ENCODE measurements at places on chromosomes 6 and 20.

DNA sequence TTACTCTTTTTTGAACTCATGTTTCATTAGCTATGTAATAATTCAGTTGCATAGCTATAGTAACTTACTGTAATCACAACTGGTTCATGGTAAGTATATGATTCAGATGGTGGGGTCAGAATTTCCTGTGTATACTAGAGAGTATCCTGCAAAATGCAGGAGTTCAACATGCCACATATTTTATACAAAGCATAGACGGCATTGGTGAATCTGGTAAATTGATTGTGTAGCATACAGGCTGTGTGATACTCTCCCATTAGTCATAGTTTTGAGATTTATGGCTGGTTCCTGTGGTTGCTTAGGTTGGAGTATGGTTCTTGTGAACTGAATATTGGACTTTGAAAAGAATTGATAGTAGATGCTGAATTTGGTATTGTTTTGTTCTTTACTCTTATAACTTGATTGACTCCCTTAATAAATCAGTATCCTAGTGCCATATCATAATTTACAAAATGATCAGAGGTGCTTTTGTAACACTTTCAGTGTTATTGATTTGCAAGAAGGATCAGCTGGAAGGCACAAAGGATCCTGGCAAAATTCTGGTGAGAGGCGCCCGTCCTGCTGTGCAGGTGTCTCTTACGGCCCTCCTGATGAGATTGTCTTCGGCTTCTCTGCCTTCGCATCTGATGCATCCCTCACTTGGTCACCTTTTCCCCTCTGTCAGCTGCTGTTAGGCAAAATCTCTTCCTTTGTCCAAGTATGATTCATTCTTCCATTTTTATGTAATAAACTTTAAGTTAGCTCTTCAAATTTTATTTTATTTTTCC is 22.6 kb downstream of the SNX9 start:
- no peak for DNase-seq

- no peak for DNase-seq
Observed at GRCh38 chr6:80094017-80094416, 12.5 kb upstream of the BCKDHB start.

DNA sequence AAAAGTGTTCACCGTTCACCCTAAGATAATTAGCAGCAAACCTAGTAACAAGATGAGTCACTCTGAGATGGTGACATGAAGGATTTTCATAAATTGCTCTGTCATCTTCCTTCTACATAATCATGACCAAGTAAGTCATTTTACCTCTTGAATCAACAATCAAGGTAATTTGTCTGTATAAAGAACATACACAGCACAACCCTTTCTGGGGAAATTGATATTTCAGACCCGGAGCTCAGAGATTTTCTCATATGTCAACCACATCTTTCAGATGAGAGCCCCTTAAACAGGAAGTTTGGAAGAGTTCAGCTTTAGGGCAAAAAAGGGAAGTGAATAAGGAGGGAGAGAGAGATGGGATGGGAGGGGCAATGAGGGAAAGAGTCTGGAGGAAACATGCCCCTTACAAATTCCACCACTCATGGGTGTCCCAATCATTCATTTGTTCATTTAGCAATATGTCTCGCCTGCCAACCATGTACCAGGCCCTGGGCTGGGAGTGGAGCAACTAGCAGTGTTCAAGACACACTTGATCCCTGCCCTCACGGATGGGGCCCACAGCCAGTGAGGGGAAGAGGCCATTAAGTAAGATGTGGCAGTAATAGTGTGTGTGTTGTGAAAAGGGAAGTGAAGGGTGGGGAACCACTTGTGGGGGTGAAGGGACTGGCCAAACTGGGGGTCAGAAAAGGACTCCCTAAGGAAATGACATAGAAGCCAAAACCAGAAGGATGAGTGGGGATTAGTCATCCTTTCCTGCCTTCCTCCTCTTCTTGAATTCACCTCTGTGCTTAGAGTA is 190.9 kb downstream of the MAFB start:
- DNase-seq = no peak

DNA sequence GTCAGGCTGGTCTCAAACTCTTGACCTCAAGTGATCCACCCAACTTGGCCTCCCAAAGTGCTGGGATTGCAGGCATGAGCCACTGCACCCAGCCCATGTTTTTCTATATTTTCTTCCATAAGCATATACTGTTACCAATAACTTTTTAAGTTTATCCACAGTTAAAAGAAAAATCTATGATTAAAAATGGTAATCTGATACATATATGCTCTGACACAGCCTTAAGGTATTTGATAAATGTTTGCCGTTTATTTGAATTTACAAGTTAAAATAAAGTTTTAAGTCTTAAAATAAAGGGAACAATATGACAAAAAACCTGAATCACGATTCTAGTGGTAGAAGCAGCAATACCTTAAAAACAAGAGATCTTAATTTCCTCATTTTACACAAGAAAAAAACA is 5.2 kb downstream of the STK38 start:
- no peak for DNase-seq

GRCh38 chr6:31299511-31299910 is 27.6 kb upstream of the HLA-C start:
- DNase-seq = no peak

DNA sequence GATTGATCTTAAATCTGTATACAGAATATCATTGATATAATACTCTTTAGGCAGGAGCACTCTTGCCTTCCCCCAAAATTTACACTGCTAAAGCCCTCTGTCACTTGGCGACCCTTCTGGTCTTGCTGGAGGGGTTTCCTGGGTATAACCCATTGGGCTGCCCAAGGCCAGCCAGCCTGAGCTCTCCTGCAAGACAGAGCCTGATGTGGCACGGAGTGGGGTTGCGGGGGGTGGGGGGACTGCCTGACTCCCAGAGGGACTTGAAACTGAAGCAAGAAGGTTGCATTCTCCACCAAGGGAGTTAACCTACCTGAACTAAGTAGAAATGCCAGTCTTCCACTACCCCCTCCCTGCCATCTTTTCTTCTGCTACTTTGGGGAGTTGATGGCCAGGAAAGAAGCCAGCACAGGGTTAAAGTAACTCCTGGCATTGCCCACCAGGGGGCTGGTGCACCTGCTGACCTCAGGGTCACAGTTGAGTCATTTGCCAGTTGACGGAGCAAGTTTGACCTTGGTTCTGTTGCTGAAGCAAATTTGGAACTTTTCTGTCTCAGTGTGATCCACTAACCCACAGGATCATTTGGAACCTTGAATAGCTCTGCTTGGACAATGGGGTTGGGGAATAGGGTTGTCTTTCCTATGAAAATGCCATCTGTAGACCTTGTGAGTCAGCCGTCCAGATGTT is 79.4 kb downstream of the ASXL1 start:
- DNase-seq = no peak

DNA sequence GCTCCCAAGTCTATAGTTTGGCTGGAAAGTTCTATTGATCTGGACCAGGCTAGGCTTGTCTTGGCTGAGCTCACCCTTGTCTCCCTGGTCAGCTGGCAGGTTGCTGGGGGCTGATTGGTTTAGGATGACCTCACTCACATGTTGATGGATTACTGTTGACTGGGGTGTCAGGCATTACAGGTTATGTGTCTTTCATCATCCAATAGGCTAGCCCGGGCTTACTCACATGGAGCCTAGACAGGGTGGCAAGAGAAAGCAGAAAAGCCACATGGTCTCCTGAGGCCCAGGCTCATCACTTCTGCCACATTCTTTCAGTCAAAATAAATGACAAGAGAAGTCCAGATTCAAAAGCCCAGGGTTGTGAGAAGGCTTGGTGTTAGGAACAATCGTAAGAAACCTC is 103.5 kb downstream of the BFSP1 start:
- DNase-seq = no peak

DNA sequence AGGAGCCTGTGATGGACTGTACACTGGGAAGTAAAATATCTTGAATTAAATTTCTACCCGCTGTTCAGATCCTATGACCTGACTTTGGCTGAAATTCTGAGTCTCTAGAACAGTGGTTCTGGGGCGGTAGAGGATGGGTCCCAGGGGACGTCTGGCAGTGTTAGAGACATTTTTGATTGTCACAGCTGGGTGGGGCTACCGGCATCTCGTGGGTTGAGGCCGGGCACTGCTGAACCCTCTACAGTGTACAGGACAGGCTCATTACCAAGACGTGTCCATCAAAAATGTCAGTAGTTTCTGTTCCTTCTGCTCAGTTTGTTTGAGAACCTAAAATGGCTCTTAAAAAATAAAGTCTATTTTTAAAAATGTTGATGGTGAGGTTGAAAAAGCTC is 11.5 kb upstream of the RPS6KA2 start:
- no peak for DNase-seq

- peak; percentile 15 for DNase-seq
Observed at GRCh38 chr6:166588691-166589336, 2.3 kb upstream of the RAMACL start.

DNA sequence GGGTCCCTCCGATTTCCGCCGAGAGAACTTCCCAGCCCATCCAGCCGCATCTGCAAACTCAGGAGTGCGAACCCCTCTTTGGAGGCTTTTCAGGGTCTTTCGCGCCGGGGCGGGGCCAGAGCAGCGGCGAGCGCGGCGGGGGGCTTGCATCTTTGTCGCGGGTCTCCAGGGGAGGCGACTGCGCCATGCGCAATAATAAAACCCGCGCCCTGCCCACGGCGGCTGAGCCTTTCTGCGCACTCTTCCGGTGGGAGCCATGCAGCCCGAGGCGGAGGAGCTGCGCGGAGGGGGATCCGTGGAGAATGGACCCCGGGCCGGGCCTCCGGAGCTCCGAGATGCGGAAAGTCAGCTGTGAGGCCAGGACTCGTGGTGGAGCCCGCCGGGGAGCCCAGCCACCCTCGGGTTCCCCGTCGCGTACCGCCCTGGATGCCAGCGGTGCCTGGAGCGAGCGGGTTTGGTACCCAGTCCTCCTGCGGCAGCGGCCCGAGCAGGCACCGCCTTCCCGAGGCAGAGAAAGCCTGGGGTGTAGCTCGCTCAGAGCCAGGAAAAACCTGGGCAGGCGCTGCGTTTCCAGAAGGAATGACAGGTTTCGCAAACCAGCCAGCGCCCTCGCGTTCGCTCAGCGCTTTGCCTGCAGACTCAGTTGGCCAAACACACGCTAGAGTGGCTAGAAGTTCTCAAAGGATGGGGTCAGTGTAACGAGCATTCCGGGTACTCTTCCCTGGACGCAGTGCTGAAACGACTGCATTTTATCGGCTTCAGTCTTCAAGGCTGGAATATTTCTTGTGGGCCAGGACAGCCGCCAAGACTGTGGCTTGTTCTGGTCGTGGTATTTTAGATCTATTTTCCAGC is 1.2 kb downstream of the AKAP12 start:
- DNase-seq = peak; percentile 44

DNA sequence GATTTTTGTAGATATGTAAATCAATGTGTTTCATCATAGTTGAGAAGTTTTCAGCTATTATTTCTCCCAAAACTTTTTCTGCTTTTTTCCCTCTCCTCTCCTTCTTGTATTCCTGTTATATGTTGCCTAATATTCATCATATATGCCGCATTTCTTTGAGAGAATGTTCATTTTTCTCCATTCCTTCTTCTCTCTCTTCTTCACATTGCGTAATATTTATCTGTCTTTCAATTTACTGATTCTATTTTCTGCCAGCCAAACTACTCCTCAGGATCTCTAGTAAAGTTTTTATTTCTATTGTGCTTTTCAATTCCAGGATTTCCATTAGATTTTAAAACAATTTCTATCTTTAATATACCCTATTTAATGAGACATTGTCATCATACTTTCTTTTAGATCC is 896.8 kb downstream of the EPHA7 start:
- no peak for DNase-seq

DNA sequence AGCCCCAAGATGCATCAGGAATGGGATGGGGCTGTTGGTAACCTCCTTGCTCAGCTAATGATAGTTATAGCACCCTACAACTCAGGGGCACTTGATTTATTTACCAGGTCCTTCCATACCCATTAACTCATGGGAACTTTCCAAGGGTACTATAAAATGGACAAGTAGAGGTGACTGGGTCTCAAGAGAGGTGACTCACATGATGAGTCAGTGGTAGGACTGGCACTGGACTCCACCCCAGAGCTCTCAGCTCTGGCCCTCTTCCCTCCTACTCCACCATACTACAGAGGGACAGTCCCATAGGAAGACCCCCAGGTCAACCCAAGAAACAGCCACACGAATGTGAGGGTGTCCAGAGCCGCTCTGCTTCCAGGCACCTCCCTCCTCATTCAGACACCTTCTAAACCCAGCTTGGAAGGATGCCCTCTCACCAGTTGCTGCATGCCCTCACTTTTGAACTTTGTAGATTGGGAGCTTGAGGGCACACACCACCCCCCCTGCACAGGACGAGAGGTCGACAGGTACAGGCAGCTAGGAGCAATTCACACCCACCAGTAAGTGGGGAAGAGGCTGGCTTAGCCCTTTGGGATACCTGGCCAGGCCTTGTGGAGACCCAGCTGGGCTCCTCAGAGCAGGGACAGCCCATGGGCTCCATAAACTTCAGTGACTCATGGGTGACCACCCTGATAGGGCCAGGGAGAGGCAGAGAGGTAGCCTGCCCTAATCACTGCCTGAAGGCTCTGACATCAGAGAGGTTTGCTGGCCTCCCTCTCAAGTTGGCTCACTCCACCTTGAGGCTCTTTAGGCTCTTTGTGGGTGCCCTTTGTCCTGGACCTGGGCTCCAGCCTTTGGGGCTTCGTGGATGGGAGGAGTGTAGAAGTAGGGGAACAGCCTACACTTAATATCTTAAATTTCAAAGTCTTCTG is 81.6 kb upstream of the MLN start:
- DNase-seq = peak; percentile 96

- no peak for DNase-seq
Observed at GRCh38 chr6:105695461-105695860, 292.6 kb upstream of the PREP start.

GRCh38 chr6:121596441-121596840 is 161.0 kb downstream of the GJA1 start:
- DNase-seq = no peak

- DNase-seq = no peak
Observed at GRCh38 chr20:19122395-19122794, 90.0 kb upstream of the SLC24A3 start.

Measured in H54 (cell line).